ENCODE measurements at places on chromosomes 5 and 9. TPM values are rescaled to one million over a fixed set of nuclear protein-coding genes. Genes with fewer than 3 reads are reported as not detected.

GRCh38 chr5:149153193-149153750 lies 12.0 kb downstream of the ABLIM3 start:
- no peak for DNase-seq

DNA sequence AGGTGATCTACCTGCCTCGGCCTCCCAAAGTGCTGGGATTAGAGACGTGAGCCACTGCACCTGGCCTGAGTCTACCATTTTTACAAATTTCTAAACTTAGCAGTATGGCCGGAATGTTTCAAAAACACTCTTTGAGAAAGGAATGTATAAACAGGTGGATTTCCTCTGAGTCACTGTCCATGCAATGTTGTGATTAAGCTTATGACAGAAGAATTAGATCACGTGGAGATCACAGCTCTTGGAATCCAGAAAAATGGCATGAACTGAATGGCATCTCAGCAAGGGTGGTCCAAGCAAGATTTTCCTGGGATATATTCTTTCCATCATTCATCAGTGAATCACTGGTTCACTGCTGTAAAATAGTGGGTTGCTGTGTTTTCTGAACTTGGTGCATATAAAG lies 865.0 kb downstream of the PTPRD start:
- DNase-seq = no peak

DNA sequence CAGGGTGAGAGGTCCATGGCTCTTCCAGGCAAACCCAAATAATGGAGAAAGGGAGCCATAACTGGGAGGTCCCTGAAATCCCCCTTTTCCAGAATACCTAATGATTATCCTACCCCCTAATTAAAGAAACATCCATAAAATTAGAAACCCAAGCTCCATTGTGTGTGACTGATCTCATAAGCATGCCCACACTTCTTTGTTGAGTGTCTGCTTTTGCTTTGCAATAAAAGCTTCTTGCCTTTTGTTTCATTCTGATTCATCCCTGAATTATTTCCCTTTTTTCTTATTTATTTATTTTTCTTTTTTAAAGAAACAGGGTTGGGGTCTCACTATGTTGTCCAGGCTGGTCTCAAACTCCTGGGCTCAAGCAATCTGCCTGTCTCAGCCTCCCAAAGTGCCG lies 33.1 kb downstream of the BTF3 start:
- no peak for DNase-seq

GRCh38 chr5:98602534-98603112 lies 170.8 kb upstream of the RGMB start:
- no peak for DNase-seq

DNA sequence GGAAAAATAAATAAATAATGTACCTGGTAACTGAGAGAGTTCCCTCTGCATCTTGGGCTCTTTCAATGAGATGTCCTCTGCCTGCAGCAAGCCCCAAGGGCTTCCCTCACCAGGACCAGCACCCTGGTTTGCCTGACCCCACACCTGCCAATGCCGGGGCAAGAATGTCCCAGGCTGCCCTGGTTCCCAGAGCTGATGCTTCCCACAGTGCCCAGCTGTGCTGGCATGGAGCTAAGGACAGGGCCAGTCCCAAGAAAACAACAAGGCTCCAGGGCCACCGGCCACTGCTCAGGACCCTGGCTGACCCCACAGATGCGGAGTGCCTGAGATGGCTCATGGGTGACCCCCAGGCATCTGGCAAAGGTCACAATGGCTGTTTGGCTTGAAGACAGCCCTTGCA lies 123.5 kb downstream of the KCNIP1 start:
- no peak for DNase-seq

GRCh38 chr9:16335788-16336580 lies 534.5 kb downstream of the BNC2 start:
- DNase-seq = peak; percentile 86

DNA sequence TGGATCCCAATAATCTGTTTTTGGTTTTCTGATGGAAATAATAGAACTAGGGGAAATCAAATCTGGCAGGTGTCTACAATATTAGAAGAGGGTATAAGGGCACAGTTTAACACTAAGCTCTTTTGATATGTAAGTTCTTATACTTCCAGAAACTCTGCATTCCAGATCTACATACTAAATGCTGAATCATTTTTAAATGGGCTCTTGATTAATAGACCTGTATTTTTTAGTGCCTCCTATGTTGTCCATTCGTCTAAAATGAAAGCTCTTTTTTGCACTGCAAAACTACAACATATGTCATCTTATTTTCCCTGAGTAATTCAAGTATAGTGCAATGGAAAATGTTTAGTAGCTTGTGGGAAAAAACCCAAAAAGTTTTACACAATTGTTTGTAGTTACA lies 44.2 kb downstream of the NR6A1 start:
- DNase-seq = no peak

The SLIT3 gene
- 109 TPM for total RNA-seq

The NUDT12 gene
- total RNA-seq = 15.1 TPM

The ADAMTSL2 gene
- total RNA-seq = 90.2 TPM

Data from right cardiac atrium (tissue), 5 donors.